ENCODE measurements at places on chromosomes 13 and 19.

GRCh38 chr13:91303031-91303430 is 44.5 kb upstream of the MIR17HG start:
- no peak for DNase-seq

GRCh38 chr13:24159357-24159756 is 1.2 kb upstream of the SPATA13 start:
- no peak for DNase-seq

- DNase-seq, result no peak
Observed at GRCh38 chr13:73036566-73036965, 22.2 kb upstream of the KLF5 start.

GRCh38 chr13:111177921-111178320 is 62.8 kb downstream of the ARHGEF7 start:
- DNase-seq, result no peak

- no peak for DNase-seq
Observed at GRCh38 chr19:16896146-16897028, 7.6 kb downstream of the F2RL3 start.

DNA sequence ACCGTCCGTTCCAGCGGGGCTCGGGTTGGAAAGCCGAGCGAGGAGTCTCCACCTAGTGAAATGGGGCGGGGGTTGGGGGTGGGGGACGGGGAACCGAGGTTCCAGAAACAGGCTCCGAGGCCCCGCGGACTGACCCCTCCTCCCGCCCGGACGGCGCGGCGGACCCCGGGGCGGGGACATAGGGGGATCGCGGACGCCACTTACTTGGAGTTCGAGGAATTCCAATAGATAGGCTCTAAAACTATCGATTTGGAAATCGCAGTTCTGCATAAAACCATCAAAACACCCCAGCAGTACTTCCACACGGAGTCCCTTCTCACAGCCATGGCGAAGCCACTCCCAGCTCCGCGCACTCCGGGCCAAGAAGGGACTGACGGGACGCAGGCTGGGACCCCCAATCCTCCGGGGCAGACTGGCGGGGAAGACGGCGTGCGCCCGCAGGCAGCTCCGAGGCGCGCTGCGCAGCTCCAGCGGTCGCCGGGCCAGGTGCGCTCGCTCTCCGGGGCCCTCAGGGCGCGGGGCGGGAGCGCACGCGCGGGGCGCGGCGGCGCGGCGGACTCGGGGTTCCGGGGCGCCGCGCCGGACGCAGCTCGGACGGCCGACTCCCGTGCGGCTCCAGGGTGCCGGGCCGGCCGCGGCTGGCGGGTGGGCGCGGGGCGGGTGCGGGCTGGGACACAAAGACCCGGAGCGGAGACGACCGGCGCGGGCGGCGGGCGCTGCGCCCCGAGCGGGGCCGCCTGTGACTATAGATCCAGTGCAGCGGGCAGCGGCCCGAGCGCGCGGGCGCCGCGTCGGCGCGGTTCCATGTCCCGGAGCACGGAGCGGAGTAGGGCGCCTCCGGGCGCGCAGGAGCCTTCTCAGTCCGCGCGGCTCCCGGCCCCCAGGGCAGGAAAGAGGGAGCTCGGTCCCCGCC is 567 bp downstream of the EFNB2 start:
- no peak for DNase-seq

- peak; percentile 55 for DNase-seq
Observed at GRCh38 chr19:58409010-58409790, 751 bp downstream of the ZNF584 start.

DNA sequence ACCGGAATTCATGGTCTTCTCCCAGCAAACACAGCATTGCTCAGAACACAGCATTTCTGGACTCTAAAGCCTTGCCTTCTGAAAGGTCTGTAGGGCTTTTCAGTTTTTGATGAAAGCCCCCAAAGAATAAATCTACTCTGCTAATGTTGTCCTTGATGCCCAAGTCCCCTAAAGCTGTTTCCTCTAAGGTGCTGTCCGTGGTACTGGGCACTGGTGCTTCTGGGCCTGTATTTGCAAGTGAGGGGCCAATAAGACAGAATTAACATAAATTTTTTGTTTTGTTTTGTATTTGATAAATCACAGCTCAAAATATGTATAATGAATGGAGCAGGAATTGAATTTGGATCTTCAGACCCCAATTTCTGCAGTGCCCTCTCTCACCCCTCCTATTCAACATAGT is 12.1 kb upstream of the LGALS13 start:
- DNase-seq, result no peak

DNA sequence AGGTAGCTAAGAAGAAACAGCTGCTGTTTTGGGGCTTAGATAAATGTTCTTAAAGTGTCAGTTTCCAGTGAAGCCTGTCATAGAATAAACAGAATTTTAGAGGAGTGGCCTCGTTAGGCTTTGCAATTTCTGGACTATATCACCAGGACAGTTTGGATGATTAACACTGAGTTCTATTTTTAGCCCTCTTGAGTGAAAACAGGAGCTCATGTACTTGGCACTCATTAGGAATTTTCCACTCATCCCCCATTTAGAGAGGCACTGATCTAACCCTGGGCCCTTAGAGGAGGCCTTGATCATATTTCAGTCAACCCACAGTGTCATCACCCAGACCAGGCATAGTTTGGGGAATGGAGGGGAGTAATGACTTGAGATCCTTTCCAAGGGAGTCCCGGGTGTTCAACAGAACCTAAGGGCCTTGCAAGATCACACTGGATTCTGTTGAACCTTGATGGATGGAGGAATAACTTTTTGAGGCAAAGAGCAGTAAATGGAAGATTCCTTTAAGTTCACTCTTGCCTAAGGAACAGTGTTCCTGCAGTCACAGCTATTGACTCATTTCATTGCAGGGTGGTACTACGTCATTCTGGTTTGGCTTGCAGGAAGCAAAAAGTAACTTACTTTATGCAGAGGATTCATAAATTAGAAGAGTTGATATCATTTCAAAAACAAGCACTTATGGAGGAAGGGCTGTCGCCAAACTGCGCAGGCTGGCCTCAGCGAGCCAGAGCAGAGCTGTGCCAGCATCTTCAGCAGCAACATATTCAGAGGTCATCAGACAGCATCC is 160.2 kb downstream of the SLC7A1 start:
- no peak for DNase-seq

- no peak for DNase-seq
Observed at GRCh38 chr13:25928941-25929505, 122.8 kb downstream of the SHISA2 start.

GRCh38 chr19:33471111-33471996 is 50.2 kb downstream of the PEPD start:
- no peak for DNase-seq

- DNase-seq, result no peak
Observed at GRCh38 chr19:29515233-29515619, 10.6 kb upstream of the VSTM2B start.

DNA sequence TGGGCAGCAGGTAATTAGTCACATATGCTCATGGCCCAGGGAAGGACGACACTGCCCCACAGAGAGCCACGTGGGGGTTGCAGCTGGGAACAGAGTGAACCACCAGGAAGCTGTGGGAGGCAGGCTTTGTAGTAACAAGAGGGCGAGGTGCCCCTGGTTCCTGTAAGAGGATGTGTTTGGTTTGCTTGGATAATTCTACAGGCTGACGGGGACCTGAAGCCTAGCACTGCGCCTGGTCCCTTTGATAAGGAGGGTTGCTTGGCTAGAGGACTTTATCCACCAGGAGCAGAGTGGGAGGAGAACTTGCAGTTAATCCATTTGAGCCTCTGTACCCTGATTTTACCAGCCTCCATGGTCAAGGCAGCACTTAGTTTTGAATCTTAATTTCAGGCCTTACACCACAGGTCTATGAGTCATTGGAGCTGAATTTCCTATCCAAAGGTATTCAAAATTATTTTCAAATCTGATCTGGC is 67.4 kb upstream of the CLDN10 start:
- DNase-seq, result no peak

- peak; percentile 3 for DNase-seq
Observed at GRCh38 chr13:45615501-45616101, at the start of gene ERICH6B. TSS of gene ERICH6B (minus strand) at chr13:45615739. CDS start at chr13:45597005, 18,734 bp downstream.

GRCh38 chr13:46378411-46378810 is 8.6 kb downstream of the RUBCNL start:
- no peak for DNase-seq

GRCh38 chr13:42041684-42042035 is 6.8 kb upstream of the DGKH start:
- DNase-seq, result no peak

DNA sequence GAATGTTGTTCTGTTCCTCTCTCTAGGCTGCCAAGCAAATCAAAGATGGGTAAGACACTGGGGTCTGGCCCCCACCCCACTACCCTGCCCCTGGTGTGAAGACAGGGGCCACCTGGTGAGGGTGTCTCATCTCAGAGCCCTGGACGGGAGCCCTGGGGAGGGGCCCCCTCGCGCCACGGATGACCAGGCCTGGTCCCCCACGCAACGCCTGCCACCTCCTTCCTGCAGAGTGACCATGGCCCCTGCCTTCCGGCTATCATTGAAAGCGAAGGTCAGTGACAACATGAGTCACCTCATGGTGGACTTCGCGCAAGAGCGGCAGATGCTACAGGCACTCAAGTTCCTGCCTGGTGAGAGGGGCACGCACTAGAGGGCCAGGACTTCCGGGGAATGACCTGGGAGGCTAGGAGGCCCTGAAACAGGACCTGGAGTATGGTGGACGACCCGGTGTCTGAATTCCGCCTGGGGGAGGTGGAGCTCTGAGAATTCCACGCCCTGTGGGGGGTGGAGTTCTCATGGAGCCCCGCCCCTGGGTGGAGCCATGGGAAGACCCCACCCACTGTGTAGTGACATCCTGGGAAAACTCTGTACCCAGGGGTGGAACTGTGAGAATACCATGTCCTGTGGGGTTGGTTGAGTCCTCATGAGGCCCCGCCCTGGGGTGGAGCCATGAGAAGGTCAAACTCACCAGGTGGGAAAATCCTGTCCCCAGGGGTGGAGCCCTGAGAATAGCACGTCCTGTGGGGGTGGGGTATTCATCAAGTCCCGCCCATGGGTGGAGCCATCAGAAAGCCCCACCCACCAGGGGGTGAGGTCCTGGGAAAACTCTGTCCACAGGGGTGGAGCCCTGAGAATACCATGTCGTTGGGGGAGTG is 6.1 kb downstream of the FSD1 start:
- peak; percentile 8 for DNase-seq

DNA sequence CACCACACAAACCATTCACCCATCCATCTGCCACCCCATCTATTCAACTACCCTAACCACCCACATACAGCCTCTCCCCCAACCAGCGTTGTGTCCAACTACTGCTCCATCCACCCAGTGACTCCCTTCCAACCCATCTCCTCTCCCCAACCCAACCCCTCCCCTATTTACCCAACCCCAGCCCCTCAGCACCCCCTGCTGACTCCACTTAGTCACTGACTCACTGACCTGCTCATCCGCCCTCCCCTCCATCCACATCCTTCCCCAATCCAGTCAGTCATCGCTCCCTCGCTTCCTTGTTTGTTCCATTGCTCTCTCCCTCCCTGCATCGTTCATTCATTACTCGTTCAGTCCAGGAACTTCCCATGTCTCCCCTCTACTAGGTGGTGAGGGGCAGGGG is 39.2 kb downstream of the KCNC3 start:
- no peak for DNase-seq

GRCh38 chr13:46165485-46166223 is 16.3 kb downstream of the LCP1 start:
- peak; percentile 88 for DNase-seq

- peak; percentile 91 for DNase-seq
Observed at GRCh38 chr19:36605101-36605876, at the start of gene ZNF382. TSS of gene ZNF382 (plus strand) at chr19:36605313. CDS start at chr19:36609915, 4,602 bp downstream.

- DNase-seq, result no peak
Observed at GRCh38 chr19:53394522-53394973, 401 bp upstream of the ZNF765 start.

GRCh38 chr19:1361601-1362386 is 21.9 kb upstream of the NDUFS7 start:
- DNase-seq, result no peak

DNA sequence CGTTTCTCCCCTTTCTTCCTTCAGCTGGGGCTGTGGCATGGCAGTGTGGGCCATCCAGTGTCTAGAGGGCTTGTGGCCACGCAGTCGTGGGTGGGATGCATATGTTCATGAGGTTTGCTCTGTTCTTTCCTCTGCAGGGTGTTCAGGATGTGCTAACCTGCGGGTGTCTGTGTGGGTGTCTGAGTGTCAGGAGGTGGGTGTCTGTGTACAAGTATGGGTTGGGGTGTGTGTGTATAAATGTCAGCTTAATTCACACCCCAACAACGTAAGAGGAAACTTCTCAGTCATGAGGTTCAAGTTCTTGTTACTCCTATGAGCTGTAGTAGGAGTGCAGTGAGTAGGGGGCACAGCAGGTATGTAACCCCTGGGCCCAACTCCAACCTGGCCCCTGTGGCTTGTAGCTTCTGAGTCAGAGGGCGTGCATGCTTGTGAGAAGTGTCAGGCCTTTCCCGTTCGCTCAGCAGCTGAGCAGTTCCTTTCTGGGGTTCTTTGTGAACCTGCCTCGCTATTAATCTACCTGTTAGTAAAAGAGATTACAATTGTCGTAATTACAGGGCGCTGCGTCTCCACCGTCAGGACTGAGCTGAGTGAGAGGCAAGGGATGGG is 49.1 kb downstream of the NFIX start:
- DNase-seq, result no peak

DNA sequence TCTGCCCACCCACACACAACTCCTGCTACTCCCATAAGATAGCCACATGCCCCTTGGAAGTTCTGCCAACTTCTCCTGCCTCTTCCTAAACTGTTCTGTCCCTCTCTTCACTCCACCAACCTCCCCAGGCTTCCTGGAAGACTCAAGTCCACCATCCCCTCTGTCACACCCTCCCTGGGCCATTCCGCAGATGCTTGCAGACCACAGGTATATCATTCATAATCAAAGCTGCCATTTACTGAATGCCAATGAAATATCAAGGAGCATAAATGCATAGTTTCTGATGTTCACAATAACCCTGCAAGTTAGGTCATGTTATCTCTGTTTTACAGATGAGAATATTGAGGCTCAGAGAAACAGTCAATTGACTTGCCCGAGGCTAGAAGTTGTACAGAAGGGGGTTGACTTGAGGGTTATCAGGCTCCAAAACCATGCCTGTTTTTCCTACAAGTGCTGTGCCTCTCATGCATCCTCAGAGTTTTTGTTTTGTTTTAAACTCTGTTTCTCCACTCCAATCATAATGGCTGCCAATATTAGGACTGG is 135.6 kb downstream of the SLC7A1 start:
- DNase-seq, result no peak

GRCh38 chr13:48275507-48275906 is 28.0 kb upstream of the RB1 start:
- peak; percentile 20 for DNase-seq

DNA sequence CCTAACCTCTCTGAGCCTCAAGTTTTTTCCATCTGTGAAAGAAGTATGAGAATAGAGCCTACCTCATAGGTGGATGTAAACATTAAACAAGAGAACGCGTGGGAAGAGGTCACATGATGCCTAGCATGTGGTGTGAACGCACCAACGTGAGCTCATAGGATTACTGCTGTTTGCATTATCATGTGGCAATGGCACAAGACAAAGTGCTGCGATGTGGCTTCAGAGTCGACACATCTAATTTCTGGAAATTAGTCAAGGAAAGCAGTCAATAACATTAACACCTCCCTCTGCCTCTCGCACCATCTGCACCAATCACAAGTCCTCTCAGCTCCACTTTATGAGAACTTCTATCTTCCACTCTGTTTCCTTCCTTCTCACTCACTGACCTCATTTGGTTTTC is 489.7 kb downstream of the COG6 start:
- DNase-seq, result peak; percentile 73
